ENCODE measurements at places on chromosomes 11 and 22.

GRCh38 chr11:109405671-109406070 lies 16.3 kb upstream of the C11orf87 start:
- no peak for DNase-seq

- DNase-seq = no peak
Observed at GRCh38 chr11:118164885-118165284, 11.6 kb downstream of the SCN2B start.

- no peak for DNase-seq
Observed at GRCh38 chr11:4454021-4454420, 4.9 kb downstream of the OR52K2 start.

DNA sequence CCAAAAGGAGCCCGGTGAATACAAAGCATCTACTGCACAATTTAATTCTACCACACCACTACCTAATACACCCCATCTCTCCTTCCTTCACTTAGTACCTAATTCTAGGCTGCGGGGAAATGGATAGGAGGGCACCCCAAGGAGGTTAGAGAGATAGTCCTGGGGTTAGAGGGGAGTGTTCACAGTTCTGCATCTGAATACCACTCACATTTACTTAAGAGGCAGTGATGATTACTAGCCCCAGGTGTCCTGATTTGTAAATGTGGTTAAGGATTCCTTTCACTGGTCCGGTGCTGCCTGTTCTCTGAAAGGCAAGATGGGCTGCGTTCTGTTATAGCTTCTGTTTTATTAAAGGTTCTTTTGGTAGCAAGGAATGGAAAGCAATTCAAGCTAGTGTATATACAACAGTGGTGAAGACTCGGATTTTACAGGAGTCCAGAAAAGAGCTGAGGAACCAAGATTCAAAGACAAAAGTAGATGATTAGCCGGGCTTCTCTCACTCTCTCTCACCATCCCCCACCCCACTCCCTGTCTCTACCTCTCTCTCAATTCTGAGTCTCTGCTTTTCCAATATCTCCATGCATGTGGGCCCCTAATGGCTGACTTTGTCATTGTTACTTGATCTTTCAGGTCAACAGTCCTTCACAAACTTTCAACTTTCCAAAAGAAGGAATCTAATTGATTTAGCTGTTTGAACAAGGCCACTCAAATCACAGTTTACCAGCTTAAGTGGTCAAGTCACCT lies 8.7 kb upstream of the KCNA4 start:
- DNase-seq = no peak

DNA sequence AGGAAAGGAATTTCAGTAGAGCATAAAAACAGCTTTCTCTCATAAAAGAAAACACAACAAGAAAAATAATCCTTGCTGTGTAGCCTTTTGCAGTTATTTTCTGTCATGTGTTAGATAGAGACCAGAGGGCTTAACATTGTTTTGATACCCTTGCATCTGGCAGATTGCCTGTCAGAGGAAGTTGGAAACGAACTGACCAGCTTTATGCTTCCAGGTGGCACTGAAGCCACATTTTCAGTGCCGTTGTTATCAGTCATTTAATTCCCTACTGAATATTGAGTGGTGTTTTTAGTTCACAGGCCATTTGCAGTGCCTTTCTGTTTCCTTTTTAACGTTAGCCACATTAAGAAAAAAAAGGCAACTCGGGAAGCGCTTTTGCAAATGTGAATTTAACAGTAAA lies 21.5 kb upstream of the RAG2 start:
- no peak for DNase-seq

- DNase-seq = no peak
Observed at GRCh38 chr11:21810650-21811049, 382.2 kb upstream of the ANO5 start.

GRCh38 chr22:31046539-31047226 lies 34.4 kb upstream of the SMTN start:
- no peak for DNase-seq

DNA sequence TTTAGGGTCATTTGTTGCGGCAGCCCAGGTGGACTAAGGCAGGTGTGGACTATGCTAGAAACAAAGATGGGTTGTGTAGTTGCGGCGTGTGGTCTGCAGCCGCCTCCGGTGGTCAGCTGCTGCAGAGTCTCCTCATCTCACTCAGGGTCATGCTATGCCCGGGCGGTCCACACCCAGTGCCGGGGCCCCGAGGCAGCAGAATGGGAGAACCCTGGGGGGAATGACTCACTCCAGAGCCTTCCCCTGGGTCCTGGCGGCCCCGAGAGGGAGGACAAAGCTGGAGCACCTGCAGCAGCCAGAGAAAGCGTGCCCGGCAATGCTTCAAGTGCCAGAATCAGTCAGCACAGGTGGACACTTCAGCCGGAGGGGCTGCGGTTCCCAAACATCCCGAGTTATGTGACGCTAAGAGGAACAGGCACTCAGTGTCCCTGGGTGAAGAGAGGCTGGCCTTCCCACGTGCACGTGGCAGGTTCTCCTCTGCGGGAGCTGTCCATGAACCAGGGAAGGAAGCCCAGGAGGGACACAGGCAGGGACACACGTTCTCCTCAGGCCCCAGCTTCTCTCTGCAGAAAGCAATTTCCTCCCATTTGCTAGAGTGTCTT lies 289.6 kb upstream of the B3GAT1 start:
- DNase-seq = no peak

DNA sequence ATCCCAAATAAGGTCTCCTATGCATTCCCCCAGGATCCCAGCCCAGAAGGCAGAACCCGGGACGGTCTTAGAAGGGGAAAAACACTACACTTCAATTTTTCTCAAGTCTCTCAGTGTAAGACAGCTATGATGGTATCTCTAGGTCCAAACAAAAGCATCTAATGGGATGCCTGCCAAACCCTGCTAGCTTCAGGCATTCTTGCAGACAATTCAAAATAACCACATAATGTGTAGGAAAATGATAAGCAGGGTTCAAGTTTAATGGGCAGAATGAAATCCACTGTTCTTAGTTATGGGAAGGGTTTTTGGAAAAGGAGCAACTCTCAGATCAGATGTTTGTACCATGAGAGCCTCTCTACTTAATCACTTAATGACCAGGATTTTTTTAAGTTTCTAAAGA lies 119.8 kb upstream of the ANO1 start:
- no peak for DNase-seq

DNA sequence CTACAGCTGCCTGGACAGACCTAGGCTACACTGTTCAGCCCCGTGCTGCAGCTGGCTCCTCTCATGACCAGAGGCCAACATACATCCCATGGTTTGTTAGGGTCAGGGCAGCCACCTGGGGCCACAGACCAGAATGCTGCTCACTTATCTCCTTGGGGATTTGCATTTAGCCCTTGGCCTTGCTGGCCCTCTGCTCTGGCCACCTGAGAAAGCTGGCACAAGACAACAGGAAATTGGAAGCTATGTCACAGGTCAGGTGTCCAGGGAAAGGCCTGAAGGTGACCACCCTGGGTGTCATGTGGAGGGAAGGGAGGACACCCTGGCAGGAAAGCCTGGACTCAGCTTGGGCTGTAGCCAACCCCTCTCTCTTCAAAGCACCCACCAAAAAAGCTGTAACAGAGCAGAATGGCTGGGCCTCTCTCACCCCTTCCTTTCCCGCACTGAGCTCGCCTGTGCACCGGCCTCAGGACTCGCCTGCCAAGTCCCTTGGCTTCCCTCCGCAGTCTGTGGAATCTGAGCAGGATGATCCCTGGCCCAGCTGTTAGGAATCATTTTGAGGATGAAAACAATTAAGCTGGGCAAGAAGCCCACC lies 86.3 kb downstream of the SNX19 start:
- DNase-seq = no peak

- no peak for DNase-seq
Observed at GRCh38 chr11:8019314-8020243, 32.4 kb downstream of the EIF3F start.

- no peak for DNase-seq
Observed at GRCh38 chr22:48146426-48146825, 1384.0 kb downstream of the TBC1D22A start.

Measured in neuronal stem cell (in vitro differentiated cells).